ENCODE measurements at places on chromosomes 12 and 14.

- DNase-seq = peak; percentile 73
Measured at GRCh38 chr12:31000751-31001150, 72.9 kb upstream of the DDX11 start.

- DNase-seq = peak; percentile 7
Measured at GRCh38 chr12:89651192-89651591, 57.4 kb downstream of the ATP2B1 start.

GRCh38 chr12:127146991-127147718 lies 1119.8 kb upstream of the TMEM132C start:
- no peak for DNase-seq

- no peak for DNase-seq
Measured at GRCh38 chr12:66699738-66700482, 21.0 kb upstream of the GRIP1 start.

DNA sequence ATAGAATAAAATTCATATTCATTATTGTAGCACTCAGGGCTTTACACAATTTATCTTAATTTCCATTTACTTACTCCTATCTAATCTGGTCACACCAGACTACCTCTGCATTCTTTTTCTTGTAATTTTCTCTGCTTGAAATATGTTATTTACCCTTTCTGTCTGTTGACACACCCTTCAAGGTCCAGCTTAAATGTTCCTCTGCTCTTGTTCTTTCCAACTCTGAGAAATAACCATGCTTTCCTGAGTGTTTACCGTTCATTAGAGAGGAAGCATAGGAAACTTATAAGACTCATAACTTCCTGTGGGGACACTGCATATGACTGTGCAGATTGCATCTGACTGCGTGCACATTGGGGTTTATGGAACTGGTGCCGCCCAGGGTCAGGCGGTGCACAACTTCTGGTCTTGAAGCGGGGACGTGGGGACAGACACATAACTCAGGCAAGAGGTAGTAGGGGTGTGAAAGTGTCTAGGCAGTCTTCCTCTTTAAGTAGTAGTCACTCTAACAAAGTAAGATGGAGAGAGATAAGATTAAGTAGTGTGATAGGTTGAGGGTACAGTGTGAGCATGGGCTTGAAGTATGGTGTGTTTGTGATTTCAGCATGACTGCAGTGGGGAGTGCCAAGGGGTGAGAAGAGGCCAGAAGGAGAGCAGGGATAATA lies 42.6 kb upstream of the FOXJ2 start:
- DNase-seq = no peak

GRCh38 chr12:6383572-6384498 lies at the start of gene LTBR:
LTBR (plus strand) TSS chr12:6384162; CDS start chr12:6384359, 197 bp downstream.
- peak; percentile 82 for DNase-seq

DNA sequence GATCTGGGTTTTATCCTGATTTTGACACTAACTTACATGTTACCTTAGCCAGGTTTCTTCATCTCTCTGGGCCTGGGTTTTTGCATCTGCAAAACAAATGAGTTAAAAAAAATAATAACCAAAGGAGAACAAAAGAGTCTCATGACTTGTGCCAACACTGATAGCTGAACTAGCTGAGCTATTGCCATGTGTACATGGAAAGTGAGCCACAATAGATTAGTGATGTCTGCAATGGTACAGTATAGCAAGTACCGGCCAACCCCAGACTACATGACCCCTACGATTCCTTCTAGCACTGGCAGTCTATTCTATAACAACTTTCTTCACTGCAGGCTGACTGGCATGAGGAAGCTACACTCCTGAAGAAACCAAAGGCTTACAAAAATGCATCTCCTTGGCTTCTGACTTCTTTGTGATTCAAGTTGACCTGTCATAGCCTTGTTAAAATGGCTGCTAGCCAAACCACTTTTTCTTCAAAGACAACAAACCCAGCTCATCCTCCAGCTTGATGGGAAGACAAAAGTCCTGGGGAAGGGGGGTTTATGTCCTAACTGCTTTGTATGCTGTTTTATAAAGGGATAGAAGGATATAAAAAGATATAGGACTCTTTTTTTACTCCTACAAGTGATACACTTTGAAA lies 123.7 kb downstream of the DAD1 start:
- peak; percentile 13 for DNase-seq

Data from fibroblast of lung (primary cell).